ENCODE measurements at places on chromosomes 1 and 21.

- no peak for DNase-seq
Observed at GRCh38 chr1:209601809-209602657, 18.5 kb downstream of the CAMK1G start.

DNA sequence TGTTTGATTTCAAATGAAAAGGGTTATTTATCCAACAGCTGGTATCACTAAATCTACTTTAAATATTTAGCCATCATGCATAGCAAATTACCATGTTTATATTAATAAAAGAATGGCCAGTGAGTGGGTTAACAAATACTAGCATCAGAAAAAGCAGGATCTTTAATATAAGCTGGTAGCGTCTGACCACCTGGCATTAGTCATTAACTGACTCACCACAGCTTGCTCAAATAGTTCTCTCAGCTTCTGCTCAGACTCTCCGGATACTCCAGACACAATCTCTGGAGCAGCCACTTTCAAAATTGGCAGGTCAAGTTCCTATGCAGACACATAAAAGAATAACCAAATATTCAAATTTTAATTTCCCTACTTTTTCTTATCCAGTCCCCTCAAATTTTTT, 29.6 kb downstream of the NVL start:
- DNase-seq = no peak

DNA sequence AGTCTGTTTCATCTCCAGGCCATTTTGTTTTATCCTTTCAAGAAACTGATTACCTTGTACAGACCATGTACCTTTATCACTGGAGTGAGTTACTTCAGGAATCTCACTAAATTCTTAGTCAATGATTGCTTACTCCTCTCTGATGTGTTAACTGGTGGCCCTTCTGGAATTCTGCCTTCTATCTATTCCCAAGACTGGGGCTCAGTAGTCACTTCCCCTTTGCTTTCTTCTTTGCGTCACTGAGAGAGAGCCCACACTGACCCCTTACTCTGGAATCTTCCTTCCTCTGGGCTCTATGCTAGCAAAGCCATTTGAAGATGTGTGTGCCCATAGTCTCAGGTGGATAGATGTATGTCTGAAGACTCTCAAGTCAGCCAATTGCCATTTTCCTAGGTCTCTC, 34.6 kb downstream of the XCL2 start:
- DNase-seq = no peak

DNA sequence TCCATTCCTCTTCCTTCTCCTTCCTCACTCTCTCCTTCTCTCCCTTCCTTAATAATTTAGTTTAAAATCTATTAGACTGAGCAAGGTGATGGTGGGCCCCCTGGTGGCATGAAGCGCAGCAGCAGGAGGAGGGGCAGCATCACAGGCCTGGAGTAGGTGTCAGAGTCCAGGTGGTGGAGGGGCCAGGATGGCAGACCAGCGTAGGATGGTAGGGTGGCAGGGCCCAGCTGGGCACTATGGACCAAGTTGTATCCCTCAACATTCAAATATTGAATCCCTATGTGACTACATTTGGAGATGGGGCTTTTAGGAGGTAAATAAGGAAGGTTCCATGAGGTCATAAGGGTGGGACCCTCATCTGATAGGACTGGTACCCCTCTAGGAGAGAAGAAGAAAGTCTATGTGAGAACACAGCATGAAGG, 61.0 kb downstream of the WDR4 start:
- DNase-seq = peak; percentile 46

GRCh38 chr21:41874611-41875010, 4.5 kb downstream of the PRDM15 start:
- DNase-seq = no peak

DNA sequence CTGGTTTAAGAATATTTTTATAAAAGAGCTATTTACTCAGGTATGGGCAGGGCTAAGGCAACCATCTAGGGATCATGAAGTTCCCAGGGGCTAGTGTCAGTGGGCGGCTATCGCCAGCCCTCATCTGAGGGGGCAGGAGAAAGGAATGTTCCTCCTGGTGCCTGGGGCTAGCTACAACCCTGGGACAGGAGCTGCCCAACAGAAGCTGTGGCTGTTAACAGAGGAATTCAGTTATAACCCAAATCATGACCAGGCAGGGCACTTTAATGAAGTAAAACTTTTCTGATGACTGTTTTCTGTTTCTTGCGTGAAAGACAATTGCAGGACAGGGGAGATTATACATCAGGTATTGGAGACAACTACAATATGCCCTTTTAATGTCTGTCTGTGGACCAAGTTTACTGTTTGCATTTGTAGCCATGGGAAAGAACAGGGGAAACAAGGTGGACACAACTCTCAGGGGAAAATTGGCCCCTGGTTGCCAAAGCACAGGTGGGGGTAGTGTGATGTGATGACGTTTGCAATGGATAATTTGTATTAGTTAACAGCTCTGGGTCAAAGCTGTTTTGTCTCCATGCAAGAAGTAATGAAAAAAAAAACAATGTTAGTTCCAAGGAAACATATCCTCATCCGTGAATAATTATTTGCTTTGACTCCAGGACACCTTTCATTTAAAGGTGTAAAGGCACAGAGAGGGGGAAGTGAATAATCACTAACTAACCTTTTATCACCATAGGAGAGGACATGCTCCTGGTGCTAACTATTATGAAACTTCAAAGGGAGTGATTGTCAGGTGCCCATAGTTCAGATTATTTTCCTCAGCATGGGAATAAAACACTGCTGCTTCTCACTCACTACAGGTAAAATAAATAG, 105.2 kb downstream of the TSEN15 start:
- no peak for DNase-seq

GRCh38 chr1:244874974-244875579, 10.7 kb upstream of the HNRNPU start:
- no peak for DNase-seq

- no peak for DNase-seq
Observed at GRCh38 chr1:212098771-212099170, 63.2 kb downstream of the DTL start.

DNA sequence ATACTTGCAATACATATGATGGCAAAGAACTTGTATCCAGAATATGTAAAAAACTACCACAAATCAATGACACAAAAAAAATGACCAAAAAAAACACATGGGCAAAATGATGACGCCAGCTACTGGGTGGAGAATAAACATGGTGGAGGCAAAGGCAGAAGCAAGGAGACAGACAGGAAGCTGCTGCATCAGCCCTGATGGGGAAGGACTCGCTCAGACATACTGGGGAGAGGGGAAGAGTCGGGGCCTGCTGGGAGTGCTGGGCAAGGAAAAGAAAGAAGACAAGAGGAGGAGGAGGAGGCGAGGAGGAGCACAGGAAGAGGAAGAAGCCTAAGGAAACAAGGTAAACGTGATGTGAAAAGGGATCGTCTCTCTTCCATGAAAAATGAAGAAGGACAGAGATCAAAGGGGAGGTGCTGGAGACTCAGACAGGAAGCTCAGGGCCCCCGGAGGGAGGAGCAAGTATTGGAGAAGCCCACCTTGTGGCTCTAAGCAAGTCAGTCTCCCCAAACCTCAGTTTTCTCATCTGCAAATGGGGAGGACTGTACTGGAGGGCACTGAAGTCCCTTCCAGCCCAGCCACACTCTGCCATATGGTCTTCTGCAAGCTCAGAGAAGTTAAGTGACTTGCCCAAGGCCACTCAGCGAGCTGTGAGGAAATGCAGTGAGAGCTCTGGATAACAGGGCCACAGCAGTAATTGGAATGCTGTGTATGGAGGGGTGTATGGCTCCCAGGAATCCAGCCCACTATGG, 24.2 kb downstream of the OLFML2B start:
- no peak for DNase-seq

DNA sequence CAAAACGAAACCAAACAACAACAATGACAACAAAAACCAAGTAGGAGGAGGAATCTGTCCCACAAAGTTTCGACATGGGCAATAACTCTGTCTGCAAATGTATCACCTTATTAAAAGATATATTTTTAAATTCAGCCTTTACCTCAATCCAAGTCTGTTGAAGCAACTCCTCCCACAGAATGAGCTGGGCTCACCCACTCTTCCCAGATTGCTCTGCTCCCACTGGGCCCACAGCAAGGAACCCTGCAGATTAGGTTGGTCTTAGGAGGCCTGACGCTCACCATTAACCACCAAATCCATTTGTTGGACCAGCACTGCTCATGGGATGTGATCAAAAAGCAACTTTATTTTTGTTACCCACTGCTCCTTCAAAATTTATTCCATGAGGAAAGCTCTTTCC, 114.7 kb upstream of the CDC42BPA start:
- no peak for DNase-seq

GRCh38 chr1:152047413-152047729, 10.6 kb upstream of the S100A11 start:
- DNase-seq = no peak

- DNase-seq = peak; percentile 85
Observed at GRCh38 chr1:179365342-179366092, at the start of gene AXDND1. AXDND1 (plus strand) TSS chr1:179365971; CDS start chr1:179366510, 539 bp downstream.

- DNase-seq = no peak
Observed at GRCh38 chr1:119133987-119134386, 6.5 kb downstream of the WARS2 start.

DNA sequence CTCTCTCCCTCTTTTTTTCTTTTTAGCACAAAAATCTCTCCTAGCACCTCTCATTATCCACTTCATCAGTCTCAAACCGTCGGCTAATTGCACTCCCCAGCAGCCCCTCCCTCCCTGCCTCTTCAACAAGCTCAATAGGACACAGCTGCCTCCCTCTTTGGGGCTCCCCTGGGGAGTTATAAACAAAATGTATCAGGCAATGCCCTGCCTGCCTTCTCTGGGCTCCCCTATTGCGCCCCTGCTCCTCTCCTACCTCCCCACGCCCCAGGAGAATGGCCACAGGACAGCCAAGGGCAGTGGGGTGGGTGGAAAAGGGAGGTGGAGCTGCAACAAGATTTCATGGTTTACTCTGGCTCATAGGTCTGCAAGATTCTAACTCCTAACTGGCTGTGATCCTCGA, 147.1 kb upstream of the GRIK3 start:
- DNase-seq = no peak

DNA sequence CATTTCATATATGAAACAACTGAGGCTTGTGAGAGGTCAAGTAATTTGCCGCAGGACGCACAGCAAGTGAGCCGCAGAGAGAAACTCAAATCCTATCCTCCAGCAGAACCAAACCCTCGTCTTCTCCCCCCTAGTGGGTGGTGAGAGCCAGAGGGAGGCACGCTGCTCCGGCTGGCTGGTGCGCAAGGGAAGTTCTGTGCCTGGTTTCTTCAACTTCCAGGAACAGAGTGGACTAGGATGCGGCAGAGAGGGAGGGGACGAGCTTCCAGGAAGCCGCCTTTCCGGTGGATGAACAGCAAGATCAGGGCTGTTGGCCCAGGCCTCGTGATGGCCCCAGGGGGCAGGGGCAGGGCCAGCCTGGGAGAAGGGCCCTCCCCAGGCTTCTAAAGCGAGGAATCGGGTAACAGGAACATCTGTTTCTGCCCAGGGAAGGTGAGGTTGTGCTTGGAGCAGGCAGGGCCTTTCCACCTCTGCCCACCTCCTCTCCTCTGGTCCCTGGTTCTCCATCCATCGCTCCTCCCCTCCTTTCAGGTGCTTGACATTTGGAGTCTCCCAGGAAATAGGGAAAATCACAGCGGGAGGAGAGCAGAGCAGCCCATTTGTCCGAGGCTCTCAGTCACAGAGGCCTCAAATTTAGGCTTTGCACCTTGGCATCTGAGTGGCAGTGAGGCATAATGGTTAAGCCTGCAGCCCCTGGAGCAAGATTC, 16.8 kb upstream of the PDIK1L start:
- DNase-seq = no peak

- no peak for DNase-seq
Observed at GRCh38 chr1:112262316-112262715, 133.7 kb upstream of the CTTNBP2NL start.

- peak; percentile 25 for DNase-seq
Observed at GRCh38 chr1:95117207-95118066, at the start of gene TLCD4. TLCD4 (plus strand) TSS chr1:95117355; CDS start chr1:95143902, 26,547 bp downstream.

GRCh38 chr1:118504221-118504644, 319.2 kb upstream of the SPAG17 start:
- DNase-seq = no peak

DNA sequence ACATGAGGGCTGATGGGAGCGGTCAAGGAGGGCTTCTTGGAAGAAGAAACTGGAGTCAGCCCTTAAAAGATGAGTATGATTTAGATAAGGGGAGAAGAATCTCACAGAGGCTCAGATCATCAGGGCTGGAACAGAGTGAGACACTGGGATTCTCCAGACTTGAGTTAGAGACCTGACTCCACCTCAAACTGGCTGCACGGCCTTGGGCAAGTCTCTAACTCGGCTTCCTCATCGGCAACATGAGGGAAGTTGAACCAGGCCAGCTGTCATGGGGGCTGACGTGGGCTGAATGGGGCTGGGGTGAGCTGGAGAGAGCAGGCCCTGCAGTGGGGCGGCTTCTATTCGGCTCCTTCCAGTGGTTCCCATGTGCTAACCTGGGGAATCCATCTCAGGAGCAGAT, 2.5 kb downstream of the C1QC start:
- no peak for DNase-seq

DNA sequence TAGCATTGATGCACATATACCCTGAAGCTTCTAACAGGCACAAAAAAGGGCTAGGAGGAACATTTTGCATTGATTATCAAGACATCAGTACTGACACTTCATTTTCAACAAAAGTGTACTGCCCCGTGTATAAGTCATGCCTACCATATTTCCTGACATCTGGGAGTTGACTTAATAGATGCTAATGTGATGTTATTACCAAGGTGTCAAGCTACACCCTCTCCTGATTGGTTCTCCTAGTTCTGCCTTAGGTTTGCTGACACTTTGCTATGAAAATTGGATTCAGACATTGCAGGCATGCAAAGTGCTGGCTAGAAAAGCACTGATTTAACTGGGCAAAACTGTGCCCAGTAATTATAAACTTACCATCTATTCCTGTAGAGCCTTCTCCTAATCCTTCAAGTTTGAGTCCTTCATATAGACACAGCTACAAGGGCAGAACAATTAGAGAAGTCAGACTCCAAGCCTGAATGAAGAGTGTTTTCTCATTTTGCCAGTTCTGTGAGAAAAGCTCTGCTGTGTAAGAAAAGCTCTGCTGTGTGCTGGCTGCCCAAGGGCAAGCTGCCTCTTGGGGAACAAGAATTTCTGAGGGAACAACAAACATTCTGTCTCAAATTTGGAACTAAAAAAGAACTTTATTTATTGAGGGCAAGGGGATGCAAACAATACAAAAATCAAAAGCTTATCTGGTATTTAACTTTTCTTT, 11.2 kb downstream of the S100A10 start:
- DNase-seq = no peak

GRCh38 chr21:19695796-19696195, 1292.2 kb upstream of the TMPRSS15 start:
- no peak for DNase-seq

DNA sequence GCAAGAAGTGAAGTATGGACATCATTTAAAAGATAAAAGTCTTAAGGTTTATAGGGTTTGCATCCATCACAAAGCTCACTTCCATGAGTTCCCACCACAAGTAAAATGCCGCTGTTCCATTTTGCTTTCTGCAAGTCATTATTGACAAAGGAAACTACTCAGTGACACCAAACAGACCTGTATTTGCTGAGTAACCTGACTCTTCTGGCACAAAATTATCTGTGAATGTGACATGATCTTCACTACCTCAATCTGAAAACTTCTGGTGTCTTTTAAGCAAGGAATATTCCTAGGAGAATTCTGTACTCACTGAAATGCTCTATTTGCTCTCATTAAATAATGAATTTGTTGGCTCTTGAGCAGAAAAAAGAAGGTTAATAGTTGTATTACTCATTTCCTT, 1077.4 kb upstream of the ADGRL4 start:
- DNase-seq = no peak

Measured in activated CD4-positive, alpha-beta T cell treated with anti-CD3 and anti-CD28 coated beads for 1 hour (primary cell).